ENCODE measurements at places on chromosomes 11 and 22.

- DNase-seq: no peak
Observed at GRCh38 chr11:122404571-122404970, 251.0 kb upstream of the UBASH3B start.

DNA sequence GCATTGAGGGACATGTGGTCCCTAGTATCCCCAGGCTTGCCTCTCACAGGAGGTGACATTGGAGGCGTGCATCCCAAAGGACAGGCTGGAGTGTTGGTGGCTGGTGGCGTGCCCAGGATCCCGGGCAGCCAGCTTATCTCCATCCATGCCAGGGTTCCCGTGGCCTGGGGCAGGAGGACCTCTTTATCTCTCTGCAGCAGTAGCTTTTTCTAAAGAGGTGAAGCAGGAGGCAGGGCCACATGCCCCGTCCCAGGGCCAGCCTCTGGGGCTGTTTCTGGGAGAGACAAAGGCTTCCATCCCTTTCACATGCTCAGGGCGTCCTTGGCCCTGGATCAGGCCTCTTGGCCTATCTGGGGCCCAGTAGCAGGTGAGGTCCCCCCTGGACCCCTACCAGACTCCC is 19.7 kb downstream of the PARVG start:
- DNase-seq: no peak

DNA sequence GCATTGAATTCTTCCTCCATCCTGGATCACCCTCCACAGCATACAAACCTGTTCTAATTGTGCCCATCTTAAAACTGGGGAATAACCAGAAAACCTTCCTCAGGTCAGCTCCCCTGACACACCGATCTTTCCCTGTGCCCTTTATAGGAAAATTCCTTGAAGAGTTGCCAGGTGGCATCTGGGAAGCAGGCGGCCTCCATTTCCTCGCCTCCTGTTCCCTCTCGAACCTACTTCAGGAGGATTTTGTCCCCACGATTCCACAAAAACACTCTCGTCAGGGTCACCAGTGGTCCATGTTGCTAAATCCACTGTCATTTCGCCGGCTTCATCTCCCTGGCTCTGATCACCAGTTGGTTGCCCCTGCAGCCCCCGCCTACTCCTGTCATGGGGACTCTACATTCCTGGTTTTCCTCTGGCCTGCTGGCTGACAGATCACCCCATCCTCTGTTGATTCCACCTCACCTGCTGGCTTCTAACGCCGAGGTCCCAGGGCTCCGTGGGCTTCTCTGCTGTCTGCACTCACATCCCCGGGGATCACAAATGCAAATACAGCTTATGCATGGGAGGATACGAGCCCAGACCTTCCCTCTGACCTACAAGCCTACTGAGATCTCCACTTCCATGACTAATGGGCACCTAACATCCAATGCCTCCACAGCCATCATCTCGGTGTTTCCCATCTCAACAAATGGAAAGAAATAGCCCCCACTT is 92.5 kb upstream of the PRDM11 start:
- no peak for DNase-seq

DNA sequence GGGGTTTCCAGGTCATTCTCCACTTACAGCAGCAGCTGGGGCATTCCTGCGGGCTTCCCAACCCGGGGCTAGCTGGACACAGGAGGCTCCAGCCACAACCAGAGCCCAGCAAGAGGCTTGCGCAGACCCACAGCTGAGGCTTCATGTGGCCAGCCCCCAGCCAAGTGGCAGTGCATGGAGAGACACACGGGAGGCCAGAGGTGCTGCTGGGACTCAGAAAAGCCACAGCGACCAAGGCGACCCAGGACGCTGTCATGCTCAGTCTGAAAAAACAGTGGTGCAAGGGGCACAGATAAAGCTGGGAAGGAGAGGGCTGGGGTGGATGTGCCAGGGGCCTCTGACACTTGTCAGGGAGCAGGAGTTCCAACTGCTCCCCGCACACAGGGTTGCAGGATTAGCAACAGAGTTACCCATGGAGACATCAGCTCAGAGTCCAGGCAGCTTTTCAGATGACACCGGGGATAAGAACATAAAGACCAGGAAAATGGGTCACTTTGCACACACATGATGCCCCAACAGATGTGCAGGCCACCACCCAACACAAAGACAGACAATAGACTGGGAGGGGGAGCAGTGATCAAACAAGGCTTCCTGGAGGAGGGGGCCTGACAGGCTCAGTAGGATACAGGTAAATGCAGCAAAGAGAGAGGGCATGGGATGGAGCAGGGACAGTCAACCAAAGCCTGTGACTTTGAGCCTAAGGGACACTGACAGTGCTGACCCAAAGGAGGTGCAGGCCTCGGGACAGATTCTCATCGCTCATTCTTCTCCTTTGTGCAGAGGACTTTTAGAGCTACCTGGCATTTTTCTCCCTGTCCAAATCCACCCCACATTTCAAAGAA is 6.9 kb upstream of the NEAT1 start:
- DNase-seq: no peak

DNA sequence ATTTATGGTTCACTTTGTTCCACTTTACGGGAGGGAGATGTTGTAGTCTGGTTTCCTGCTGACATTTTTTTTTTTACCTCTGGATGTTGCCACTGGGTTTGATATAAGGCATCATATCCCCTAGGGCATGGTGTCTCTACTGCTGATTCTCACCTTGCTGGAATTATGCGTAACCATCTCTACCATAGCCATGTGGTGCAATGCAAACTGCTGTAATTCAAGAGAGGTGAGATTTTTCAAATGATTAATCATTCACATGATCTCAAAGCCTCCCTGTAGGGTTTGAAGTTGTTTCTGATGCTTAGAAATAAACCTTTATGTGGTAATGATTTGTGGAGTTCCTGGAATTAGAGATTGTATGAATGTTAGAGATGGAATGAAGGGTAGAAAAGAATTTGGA is 13.0 kb downstream of the MS4A3 start:
- DNase-seq: no peak

GRCh38 chr11:22467741-22468140 is 129.6 kb downstream of the SLC17A6 start:
- DNase-seq: no peak

- DNase-seq: no peak
Observed at GRCh38 chr11:6608011-6608410, 4.0 kb downstream of the TAF10 start.

- DNase-seq: no peak
Observed at GRCh38 chr11:10476342-10476741, 21.3 kb downstream of the AMPD3 start.

GRCh38 chr11:44452827-44453572 is 112.5 kb upstream of the CD82 start:
- DNase-seq: no peak

GRCh38 chr22:41078931-41079330 is 13.5 kb upstream of the EP300 start:
- no peak for DNase-seq

GRCh38 chr11:117606211-117606610 is 190.8 kb downstream of the DSCAML1 start:
- no peak for DNase-seq

DNA sequence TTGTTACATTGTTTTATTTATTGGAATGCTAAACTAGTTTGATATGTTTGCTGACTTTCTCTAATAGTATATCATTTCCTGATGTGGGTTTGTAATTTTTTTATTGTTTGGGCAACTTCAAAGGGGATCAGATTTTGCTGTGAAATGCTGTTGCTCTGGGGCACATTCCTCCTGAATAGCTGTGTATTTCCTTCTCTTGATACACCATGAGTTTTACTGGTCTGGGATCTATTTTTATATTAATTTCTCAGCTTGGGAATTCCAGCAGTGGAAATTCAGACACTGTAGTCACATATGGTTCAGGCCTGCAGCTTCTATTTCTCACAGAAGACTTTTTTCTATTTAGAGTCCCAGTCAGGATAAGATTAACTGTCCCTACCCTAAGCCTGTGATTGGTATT is 58.9 kb downstream of the RPUSD4 start:
- DNase-seq: no peak

DNA sequence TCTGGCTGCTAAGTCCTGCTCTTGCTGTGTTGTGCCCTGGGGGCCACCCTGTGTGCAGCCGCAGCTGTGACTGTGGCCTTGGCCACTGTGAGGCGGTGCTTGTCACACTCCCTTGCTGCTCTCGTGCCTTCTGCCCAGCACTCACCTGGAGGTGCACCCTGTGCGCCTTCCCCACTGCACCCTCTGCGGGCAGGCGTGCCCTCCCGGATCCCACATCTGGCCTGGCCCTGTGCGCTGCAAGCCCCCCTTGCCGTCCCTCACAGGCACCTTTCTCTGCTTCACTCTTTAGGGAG is 27.2 kb downstream of the TBX1 start:
- no peak for DNase-seq

DNA sequence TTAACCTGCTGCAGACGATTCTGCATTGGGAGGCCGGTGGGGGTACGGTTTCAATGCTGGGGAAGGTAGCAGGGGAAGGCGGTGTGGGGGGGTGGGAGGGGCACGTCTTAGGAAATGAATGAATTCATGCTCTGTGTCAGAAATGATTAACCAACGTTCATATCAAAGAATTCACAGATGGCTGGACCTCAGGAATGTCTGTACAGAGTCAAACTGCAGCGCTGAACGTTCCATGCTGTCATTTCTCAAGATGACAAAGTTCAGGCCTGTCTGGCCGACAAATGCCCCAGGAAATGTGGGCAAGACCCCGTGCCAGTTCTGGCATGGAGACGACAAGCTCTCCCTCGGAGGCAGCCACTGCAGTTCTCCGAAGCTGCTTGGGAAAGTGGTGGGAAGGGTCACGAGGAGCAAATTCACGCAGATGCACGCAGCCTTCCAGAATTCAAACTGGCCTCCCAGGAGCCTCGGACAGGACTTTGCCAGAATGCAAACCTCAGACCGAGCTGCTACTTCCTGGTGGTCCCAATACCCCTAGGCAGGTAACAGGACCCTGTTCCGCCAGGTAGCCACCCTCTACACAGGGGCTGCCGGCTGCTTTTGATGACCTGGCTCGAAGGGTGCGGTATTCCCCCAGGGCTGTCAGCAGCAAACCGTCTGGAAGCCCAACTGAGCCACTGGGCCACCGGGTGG is 81.5 kb downstream of the TRMU start:
- no peak for DNase-seq

GRCh38 chr22:19448739-19449421 is 1.4 kb upstream of the C22orf39 start:
- DNase-seq: no peak

GRCh38 chr11:79330651-79331050 is 110.2 kb downstream of the TENM4 start:
- no peak for DNase-seq

GRCh38 chr11:31788085-31788484 is 23.0 kb downstream of the PAX6 start:
- no peak for DNase-seq

GRCh38 chr11:26820739-26821138 is 98.9 kb upstream of the SLC5A12 start:
- no peak for DNase-seq

DNA sequence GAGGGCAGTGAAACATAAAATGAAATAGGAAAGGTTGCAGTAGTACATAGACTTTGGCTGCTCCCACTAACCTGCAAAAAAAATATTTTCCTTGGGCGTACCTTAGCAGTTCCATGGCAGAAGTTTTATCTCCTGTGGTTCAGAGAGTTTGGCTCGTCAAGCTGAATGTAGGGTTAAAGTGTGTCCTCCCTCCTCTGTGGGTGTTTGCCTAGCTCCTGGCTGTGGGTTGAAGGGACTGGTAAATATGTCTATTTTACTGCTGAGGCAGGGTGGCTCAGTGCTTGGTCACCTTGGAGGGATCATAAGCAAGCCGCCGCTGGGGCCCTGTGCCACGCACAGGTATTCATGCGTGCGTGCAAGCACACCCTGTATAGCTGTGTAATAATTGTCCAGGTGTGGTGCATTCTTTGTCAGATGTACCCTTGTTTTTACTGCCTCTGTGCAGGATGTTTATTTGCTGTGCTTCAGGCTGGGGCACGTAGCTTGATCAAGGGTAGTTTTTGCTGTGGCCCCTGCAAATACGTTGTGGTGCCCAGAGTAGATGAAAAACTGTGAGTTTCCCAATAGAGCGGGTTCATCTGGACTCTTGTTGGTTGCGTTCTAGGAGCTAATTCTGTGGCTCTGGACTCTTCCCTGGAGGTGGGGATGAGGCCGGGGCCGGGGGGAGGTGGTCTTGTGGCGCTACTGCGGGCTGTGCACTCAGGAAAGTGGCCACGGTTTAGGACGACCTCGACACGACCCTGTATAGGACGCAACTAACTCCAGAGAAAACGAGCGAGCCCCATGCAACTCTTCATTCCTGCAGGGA is 732 bp upstream of the SORL1 start:
- DNase-seq: no peak

DNA sequence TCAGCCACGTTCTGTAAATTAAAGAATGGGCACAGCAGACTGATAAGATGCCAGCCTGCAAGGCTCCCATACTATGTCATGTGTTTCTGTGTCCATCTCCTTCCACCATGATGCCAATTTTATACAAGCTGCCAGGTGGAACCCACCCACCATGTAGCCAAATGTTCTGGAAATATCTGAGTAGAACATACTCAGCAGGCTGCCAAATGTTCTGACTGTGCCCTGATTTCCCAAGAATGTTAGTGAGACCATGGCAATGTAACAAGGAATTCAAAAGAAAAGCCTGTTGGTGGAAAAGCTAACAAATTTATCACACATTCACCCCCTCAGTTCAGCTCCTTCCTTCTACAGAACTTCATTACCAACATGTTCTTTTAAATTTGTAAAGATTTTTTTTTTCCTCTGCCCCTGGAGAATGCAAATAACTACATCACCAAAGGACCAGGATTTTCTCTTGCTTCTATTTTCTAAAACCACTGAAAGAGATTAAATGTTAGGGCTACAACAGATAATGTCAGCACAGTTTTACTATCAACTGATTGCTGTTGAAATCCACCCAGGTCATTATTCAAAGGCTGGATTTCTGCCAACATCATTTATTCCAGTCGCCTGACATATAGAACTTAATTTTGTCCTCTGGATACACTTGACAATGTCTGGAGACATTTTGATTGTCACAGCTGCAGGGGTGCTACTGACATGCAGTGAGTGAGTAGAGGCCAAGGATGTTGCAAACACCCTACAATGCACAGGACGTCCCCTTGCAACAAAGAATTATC is 3.1 kb downstream of the DMC1 start:
- DNase-seq: no peak

DNA sequence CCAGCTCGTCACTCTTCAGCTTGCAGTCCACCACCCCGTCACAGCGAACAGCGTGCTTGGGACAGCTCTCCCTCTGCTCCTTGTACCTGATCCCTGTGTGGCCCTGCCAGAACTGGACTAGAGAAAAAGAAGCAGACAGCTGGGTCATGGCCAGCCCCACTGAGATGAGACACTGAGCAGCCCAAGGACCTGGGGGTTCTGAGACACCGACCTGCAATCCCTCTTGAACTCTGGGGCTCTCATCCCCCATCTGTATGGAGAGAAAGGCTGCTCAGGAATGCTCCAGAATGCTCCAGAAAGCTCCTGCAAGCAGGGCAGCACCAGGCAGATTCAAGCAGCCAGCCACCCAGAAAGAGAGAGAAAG is 14.8 kb downstream of the TMPRSS13 start:
- DNase-seq: no peak

DNA sequence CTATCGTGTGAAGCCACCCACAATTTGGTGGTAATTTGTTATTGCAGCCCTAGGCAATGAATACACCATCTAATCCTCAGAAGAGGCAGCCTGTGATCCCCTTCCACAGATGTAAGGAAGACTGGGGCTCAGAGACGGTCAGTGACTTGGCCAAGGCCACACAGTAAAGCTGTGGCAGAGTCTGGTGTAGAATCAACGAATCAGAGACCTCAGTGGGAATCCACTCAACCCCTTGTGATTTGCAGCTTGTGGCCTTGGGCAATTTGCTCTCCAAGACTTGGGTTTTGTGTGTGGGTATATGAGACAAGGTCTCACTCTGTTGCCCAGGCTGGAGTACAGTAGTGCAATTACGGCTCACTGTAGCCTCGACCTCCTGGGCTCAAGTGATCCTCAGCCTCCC is 1.9 kb downstream of the LGALS2 start:
- peak; percentile 35 for DNase-seq
